ENCODE measurements at places on chromosomes 5 and 9. TPM values are rescaled to one million over a fixed set of nuclear protein-coding genes. Genes with fewer than 3 reads are reported as not detected.

DNA sequence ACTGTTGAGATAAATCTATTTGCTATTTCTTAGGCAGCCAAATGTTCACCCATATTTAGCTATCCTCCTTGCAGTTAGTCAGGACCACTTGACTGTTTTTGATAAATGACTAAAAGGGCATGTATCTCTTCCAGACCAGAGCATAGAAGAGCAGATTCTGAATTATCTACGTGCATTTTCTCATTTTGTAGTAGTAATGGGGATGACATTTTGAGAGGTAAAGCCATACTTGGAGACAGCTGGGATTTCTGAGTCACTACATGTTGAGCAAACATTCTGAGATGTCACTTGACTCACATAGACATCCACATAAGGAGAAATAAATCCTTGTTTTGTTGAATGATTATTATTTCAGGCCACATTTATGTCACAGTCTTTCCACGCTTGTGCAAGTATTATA is 297.6 kb downstream of the CDH10 start:
- no peak for DNase-seq

GRCh38 chr5:136491806-136492205 is 126.5 kb upstream of the TRPC7 start:
- no peak for DNase-seq

GRCh38 chr9:79461712-79462111 is 110.1 kb upstream of the TLE4 start:
- no peak for DNase-seq

- DNase-seq, result no peak
These were observed 13.9 kb upstream of the UBLCP1 start for GRCh38 chr5:159249158-159249557.

Gene IL17B
- 1.1 TPM for polyA plus RNA-seq

Gene SLC35D2
- polyA plus RNA-seq, result 34.6 TPM

Gene PAX5
- polyA plus RNA-seq, result 0.19 TPM

Data from left renal cortex interstitium (tissue), 4 donors.